ENCODE measurements at places on chromosomes 3 and 15. TPM values are rescaled to one million over a fixed set of nuclear protein-coding genes. Genes with fewer than 3 reads are reported as not detected.

- no peak for DNase-seq
Measured at GRCh38 chr3:8286086-8286485, 215.5 kb upstream of the LMCD1 start.

- DNase-seq: peak; percentile 99
Measured at GRCh38 chr15:66006986-66007385, 137.7 kb downstream of the RAB11A start.

DNA sequence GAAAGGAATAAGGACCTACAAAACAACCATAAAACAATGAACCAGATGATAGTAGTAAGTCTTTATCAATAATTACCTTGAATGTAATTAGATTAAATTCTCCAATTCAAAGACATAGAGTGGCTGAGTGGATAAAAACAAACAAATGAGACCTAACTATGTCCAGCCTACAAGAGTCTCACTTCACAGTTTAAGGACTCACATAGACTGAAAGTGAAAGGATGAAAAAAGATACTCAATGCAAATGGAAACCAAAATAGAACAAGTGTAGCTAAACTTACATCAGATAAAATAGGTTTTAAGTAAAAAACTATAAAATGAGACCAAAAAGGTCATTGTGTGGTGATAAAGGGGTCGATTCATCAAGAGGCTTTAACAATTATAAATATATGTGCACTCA lies 21.9 kb upstream of the NR1I2 start:
- no peak for DNase-seq

- DNase-seq: no peak
Measured at GRCh38 chr3:175851541-175851940, 992.4 kb downstream of the NAALADL2 start.

GRCh38 chr3:119571230-119571629 lies 8.1 kb upstream of the ADPRH start:
- DNase-seq: no peak

Gene NT5DC2
- total RNA-seq: 229 TPM

Gene GHSR
- not detected for total RNA-seq

Gene ATP2B2
- total RNA-seq: not detected
